ENCODE measurements at places on chromosomes 1 and 21. TPM values are rescaled to one million over a fixed set of nuclear protein-coding genes. Genes with fewer than 3 reads are reported as not detected.

TMEM269 gene
- 0.14 TPM for polyA plus RNA-seq

TDRD10 gene
- polyA plus RNA-seq, result not detected

CTXND2 gene
- not detected for polyA plus RNA-seq

LPAR3 gene
- not detected for polyA plus RNA-seq

- peak; percentile 34 for DNase-seq
- peak overlapping the region; percentile 80 for H3K27ac ChIP-seq
- H3K4me1 ChIP-seq, result peaks cover 54% of the 10 kb centered on the region
Measured at GRCh38 chr1:13813398-13814012, 113.5 kb downstream of the PRDM2 start.

- peaks cover 4% of the 10 kb centered on the region for H3K27me3 ChIP-seq
- H3K4me3 ChIP-seq, result no peak overlapping the region
- no peak for DNase-seq
- H3K36me3 ChIP-seq, result no peaks in the 10 kb centered on the region
- H3K4me1 ChIP-seq, result no peaks in the 10 kb centered on the region
Measured at GRCh38 chr21:15495965-15496364, 233.8 kb upstream of the USP25 start.

- no peak for DNase-seq
- H3K4me3 ChIP-seq, result no peak overlapping the region
- H3K27ac ChIP-seq, result no peak overlapping the region
- peaks cover 54% of the 10 kb centered on the region for H3K4me1 ChIP-seq
- peaks cover 4% of the 10 kb centered on the region for H3K27me3 ChIP-seq
- peaks cover 5% of the 10 kb centered on the region for H3K36me3 ChIP-seq
Measured at GRCh38 chr1:50861772-50862171, 98.3 kb downstream of the FAF1 start.

DNA sequence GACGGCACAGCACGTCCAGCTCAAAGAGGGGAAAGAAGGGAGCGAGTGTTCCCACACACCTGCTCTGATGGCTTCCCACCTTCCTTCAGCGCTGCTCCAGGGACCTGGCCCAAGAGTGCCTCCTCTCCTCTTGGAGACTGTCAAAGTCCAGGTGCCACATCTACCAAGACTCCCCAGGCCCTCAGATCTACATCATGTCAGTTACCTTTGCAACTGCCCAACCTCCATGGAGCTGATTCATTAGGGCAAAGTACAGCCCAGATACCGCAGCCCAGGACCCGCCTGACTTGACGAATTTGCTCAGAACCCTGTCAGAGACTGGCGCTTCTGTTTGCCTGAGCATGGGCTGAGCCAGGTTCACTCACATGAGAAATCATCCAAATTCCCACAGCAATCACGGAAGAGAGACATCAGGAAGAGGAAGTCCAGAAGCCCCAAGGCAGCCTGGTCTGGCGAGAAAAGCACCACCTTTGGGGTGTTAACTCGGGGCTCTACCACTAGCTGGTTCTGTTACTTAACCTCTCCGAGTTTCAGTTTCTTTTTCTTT lies at the start of gene SEC16B:
SEC16B (minus strand) TSS at position 234 of the 547 bp plus-strand sequence. CDS start 2,077 bp downstream, outside the sequence.
- no peak for DNase-seq
- no peak within 1 kb of the TSS for H3K4me3 ChIP-seq
- no peaks in the 10 kb centered on the region for H3K36me3 ChIP-seq
- no peak within 1 kb of the TSS for H3K27ac ChIP-seq

GRCh38 chr1:41455479-41456332 lies 28.8 kb downstream of the EDN2 start:
- DNase-seq, result no peak
- H3K27ac ChIP-seq, result no peak overlapping the region
- no peaks in the 10 kb centered on the region for H3K4me1 ChIP-seq
- H3K4me3 ChIP-seq, result no peak overlapping the region
- no peaks in the 10 kb centered on the region for H3K36me3 ChIP-seq
- peaks cover 9% of the 10 kb centered on the region for H3K27me3 ChIP-seq
